ENCODE measurements at places on chromosomes 11 and 22. TPM values are rescaled to one million over a fixed set of nuclear protein-coding genes. Genes with fewer than 3 reads are reported as not detected.

MMP11 gene
- 6.6 TPM for total RNA-seq

CCDC90B gene
- 107 TPM for total RNA-seq

THY1 gene
- 2.5 TPM for total RNA-seq

RAC2 gene
- not detected for total RNA-seq

- H3K36me3 ChIP-seq: no peaks in the 10 kb centered on the region
- no peaks in the 10 kb centered on the region for H3K27me3 ChIP-seq
- no peaks in the 10 kb centered on the region for H3K4me1 ChIP-seq
- no peak within 1 kb of the TSS for H3K27ac ChIP-seq
These were observed at the start of gene CELSR1 for GRCh38 chr22:46537225-46537945. CELSR1 (minus strand) TSS chr22:46537620; CDS start chr22:46537170, 450 bp downstream.

GRCh38 chr22:23152238-23153114 lies 7.2 kb downstream of the RAB36 start:
- H3K36me3 ChIP-seq: no peaks in the 10 kb centered on the region
- H3K27ac ChIP-seq: no peak overlapping the region
- no peak overlapping the region for H3K4me3 ChIP-seq

DNA sequence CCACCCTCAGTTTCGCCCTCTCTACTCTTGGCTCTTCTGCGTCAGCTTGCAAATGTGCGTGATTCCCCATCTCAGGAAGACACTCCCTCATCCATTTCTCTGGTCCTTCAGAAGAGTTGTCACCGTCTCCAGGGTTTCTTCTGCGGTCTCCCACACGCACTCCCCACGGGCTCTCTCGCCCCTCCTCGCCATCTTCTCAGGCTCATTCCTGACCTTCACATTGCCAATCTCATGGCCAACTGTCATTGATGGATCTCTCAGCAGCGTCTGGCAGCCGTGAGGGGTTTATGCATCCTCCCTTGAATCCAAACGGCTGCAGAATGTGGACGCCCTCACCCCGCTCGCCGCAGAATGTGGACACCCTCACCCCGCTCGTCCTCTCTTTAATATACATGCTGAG lies 10.5 kb downstream of the SYNGR1 start:
- peaks cover 26% of the 10 kb centered on the region for H3K4me1 ChIP-seq
- no peak for DNase-seq
- no peak overlapping the region for H3K4me3 ChIP-seq
- H3K36me3 ChIP-seq: no peaks in the 10 kb centered on the region

DNA sequence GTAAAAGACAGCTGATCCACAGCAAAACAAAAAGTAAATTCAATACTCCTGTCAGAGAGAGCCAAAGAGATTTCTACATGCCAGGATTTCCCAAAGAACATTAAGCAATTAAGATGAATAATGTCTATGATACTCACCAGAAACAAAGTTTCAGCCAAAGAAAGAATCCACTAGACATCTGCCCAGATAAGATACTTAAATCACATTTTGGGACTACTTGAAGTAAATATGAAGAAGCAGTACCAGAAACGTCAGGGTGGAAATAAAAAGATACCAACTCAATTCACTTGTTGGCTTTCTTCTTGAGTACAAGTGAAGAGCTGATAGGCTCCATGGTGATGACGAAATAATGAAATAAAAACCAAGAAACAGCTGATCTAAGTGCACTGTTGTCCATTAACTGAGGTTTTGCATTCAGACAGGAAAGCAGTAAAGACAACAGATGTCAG lies 31.6 kb upstream of the ARHGAP32 start:
- H3K27ac ChIP-seq: no peak overlapping the region
- H3K4me3 ChIP-seq: no peak overlapping the region
- H3K27me3 ChIP-seq: no peaks in the 10 kb centered on the region
- H3K4me1 ChIP-seq: no peaks in the 10 kb centered on the region
- no peaks in the 10 kb centered on the region for H3K36me3 ChIP-seq
